ENCODE measurements at places on chromosomes 5 and 9.

DNA sequence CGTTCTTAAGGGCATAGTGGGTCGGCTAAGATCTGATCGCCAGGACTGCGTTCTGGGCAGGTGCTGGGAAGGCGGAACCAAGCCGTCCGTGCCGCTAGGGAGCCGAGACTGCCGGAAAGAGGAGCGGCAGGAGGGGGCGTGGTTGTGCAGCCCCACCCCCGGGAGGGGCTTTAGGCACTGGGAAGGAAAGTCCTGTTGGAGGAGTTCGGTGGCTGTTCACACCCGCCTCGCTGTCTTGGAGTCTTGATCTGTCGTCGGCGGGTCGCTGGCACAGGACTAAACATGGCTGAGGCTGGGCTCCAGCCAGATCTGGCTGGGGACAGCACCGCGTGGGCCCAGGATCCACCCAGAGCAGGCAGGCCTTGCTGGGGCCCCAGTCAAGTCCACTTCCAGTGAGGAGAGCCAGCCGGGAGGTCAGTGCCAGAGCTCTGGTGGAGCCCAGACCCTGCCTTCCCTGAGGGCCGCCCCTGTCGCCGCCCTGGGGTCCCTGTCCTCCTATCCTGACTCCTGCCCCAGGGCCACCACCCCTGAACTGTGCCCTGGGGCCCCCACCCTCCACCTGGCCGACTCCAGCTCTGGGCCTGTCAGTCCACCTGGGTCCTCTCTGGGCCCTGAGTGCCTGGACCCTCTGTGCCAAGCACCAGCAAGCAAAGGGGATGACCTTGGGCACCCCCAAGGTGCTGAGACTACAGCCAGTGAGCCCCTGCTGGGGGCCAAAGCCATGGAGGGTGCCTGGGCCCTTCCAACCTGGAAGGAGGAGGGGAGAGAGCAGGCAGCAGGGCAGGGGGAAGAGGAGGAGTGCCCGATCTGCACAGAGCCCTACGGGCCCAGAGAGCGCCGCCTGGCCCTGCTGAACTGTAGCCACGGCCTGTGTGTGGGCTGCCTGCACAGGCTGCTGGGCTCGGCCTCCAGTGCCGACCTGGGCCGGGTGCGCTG, 4.5 kb downstream of the RNF208 start:
- DNase-seq = no peak

DNA sequence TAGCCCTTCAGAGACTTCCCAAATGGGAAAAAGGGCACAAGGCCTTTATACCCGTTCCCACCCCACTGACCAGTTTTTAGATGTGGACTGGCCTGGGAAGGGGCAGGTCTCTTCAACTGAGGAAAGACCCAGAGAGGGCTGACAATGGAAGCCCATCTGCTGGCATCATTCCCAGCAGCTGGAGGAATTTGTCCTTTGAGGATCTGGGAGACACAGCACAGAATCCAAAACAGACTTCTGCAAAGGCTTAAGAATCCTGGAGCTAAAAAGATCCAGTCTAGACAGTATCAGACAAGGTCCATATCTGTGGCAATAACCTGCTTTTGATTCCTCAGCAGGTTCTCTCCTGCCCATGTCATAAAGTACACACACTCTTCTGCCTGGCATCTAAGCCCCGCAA, 329.2 kb downstream of the TMEM167A start:
- DNase-seq = no peak

DNA sequence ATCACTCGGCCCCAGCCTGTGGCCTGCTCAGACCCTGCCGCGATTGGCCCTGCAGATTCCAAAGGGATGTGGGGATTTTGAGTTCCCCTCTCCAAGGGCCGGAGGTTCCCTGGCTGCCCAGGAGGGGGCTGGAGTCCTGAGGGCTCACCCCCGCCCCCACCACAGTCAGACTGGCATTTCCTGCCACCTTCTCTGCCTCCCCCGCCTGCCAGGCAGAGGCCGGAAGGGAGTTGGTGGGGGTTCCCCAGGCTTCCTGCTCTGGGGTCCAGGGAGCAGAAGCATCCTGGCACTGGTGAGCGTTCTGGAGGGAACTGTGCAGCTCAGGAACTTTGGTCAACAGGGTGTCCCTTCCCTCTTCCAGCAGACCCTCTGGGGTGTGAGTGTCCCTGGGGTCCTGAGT, 70.6 kb downstream of the RXRA start:
- DNase-seq = no peak

DNA sequence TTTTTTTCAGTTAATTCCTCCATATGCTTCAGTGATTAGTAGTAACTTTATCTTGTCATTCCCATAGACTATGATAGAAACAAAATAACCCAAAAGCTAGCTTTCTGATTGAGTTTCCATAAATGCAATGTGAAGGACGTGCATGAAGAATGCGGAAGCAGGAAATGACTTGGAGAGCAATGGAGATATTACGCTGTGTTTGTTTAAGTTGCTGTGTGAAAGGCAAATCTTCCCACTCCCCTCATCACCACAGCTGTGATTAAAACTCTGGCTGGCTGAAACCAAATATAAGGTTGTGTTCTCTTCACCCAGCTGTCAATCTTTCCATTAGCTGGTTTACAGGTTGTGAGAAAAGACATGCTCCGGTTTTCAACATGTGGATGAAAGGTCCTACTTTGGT, 83.9 kb downstream of the NR2F1-AS1 start:
- no peak for DNase-seq

GRCh38 chr5:135452321-135453030, at the start of gene TIFAB:
TIFAB (minus strand) TSS chr5:135452351; CDS start chr5:135449939, 2,412 bp downstream.
- DNase-seq = peak; percentile 54

- no peak for DNase-seq
These were observed 17.7 kb downstream of the EFNA5 start for GRCh38 chr5:107652839-107653607.

- DNase-seq = no peak
These were observed 7.3 kb downstream of the CLPTM1L start for GRCh38 chr5:1337489-1338195.

GRCh38 chr5:52735139-52735538, 52.6 kb upstream of the ITGA1 start:
- DNase-seq = no peak

DNA sequence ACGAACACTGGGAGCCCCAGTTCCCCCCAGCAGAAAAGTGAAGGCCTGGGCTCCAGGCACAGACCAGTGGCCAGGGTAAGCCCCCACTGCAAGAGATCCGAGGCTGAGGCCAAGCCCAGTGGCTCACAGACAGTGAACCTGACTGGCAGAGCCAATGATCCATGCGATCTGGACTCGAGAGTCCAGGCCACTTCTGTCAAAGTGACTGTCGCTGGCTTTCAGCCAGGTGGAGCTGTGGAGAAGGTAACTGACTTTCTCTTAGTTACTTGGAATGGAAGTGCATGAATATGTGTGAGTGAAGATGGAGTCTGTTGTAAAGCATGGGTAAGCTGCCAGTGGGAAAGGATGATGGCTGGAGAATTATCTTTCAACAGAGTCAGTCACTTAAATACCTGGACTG, 99.7 kb downstream of the GOLPH3 start:
- DNase-seq = no peak

DNA sequence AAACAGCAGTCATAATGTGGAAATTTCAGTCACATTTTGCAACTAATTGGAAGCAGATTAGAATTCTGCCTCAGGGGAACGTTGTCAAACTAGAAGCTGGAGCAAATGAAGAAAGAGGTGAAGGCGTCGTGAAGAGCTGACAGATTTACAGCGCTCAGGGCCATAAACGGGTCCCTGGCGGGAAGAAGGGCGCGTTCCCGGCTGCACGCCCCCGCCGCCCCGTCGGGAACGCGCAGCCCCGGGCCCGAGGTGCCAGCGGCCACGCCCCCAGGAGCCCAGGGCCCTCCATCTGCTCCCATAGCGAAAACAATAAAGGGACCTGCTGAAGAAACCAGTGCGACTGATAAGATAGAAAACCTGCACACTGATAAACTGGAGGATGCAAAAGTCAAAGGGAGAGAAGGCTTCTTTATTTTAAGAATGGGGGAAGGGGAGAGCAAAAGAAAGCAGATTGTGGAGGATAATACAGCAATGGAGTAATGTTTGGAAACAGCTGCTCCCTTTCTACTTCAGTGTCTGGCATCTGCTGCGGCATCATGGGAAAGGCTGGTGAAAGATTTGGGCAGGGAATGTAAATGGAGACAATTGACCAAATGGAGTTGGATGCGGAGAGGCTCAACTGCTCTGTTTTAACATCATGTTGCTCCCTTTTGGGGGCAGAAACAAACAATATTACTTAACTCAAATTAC, 11.1 kb downstream of the ZNF608 start:
- no peak for DNase-seq

- DNase-seq = no peak
These were observed 61.7 kb upstream of the TAF11L2 start for GRCh38 chr5:17436350-17436749.

DNA sequence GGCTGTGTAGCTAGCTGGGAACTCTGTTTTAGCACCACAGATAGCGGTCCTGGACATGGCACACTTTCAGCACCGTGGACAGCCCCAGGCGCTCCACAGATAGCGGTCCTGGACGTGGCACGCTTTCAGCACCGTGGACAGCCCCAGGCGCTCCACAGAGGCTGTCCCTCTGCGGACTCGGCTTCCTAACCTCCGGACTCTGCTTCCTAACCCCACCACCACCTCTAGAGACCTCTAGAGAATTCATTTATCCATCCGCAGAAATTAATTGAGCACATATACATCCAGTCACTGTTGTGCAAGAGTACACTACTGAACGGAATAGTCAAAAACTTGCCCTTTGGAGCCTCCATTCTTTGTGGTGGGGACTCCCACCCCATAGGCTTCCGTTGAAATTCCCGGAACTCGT, 27.4 kb downstream of the UNC5A start:
- no peak for DNase-seq

DNA sequence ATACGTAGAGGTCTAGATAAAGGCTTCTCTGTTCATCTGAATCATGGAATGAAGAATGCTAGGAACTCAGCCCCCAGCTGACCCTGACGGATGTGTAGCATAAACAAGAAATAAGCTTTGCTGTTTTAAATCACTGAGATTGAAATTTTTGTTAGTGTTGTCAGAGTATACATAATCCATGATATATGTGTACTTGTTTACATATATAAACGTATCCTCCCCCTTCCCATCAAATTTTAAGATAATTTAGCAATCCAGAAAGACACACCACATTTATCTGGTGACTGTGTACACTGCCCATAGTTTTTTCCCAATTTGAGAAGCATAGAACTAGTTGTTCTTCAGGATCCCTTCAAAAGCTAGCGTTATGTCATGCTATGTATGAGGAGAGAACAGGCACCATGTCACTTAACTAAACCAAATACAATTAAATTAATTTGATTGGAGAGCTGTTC, 80.8 kb upstream of the OSMR start:
- DNase-seq = no peak

DNA sequence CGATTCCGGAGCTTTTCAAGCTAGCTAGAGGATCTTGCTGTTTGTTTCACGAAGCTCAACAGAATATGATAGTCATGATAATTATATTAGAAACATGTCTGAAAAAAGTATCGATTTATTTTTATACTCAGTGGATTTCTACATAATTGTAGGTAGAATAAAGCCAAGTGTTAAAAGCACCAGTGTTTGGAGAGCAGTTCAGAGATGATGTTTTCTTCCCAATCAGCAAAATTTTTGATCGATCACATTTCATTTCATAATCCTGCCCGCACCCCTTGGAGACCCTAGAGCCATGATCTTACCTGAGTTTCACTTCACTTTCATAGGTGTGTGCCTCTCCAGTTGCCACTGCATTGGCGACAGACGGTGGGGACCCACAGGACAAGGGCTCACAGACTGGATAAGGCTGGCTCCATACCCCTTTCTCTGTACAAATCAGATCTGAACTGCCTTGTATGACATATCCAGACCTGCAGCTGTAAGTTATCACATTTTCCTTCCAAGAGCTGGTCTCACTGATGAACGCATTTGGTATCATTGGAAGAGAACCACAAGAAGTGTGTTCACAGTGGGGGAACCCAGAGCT, 68.3 kb upstream of the TXNDC8 start:
- DNase-seq = no peak

DNA sequence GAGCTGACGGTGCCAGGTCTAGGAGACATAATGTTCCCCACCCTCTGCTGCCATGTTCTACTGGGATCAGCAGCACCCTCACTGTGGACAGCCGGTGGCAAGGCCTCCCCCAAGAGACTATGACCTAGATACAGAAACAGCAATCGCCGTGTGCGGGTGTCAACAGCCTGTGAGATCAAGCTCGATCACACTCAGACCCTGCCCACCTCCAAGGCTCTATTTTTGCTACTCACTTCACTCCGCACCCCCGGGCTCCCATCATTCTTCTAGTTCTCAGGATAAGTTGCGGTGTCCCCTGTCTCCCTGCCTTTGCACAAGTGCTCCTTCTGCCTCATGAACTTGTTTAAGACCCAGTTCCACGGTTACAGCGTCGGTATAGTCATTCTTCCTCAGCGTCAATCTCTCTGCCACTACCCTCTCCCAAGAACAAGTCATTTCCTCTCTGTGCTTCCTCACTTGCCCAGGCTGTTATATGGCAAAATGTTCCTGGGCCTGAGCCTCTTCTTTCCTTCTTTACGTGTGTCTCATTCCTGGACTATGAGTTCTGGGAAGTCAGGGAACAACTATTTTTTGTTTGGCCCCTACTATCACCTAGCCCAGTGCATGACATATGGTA, 5.4 kb upstream of the DOCK8 start:
- DNase-seq = no peak

- DNase-seq = no peak
These were observed 98.9 kb upstream of the CPEB4 start for GRCh38 chr5:173789031-173789920.

DNA sequence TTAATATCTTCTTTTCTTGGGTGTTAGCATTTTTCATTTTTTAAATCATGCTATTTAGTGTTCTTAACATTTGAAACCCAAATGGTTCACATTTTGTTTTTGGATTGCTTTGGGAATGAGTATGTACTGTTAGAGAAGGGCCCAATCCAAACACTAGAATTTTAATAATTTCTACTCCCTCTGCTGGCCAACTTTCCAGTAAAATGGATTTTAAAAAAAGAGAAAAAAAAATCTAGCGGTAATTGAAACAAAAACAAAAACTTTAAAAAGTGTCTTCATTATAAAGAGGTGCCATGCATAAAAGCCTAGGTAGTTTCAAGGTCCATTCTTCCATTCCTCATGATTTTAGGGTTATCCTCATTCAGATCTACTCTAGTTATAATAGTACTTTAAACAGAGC, 32.1 kb upstream of the RICTOR start:
- no peak for DNase-seq
